ENCODE measurements at places on chromosomes 1 and 21.

- no peak for DNase-seq
These were observed 509 bp downstream of the PIK3R3 start for GRCh38 chr1:46131712-46132528.

DNA sequence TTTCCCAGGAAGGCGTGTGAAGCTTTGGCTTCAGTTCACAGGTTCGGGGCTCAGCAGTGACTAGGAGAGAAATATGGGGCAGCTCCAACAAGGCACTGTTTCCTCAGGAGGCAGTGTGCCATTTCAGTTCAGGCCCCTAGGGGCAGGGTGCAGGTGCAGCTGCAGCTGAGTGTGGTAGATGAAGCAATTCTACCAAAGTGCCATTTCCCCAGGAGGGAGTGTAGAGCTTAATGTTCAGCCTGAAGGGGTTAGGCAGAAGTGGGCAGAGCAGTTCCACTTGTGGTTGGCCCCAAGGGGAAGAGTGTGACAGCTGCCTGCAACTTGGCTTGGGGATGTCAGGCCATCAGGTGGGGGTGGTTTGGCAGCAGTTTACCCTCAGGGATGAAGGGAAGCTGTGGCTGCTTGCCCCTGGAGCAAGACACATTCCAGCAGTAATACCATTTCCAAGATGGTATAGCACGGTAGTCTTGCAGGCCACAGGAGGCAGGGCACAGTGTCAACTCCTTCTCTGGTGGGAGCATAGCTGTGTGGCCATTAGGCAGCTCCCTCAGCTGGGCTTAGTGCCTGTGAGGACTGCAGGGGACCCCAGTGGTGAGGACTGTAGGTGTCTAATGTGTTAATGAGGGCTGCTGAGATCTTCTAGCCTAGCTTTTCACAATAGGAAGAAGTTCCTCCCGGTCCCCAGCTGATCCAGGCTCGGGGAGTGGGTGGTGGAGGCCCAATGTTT is 34.7 kb downstream of the RGSL1 start:
- peak; percentile 13 for DNase-seq

DNA sequence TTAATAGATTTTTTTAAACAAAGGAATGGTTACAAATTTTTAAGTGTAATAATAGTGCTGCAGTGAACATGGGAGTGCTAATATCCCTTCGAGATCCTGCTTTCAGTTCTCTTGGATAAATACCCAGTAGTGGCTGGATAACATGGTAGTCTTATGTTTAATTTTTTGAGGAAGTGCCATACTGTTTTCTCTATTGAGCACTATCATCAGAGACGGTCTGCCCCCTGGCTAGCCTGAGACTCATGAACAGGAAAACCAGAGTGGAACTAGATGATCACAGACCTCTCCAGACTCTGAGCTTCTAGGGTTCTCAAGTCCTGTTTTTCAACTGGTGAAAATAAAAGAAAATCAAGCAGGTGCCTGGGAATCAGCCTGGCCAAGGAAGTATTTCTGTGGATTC is 97.3 kb upstream of the MARK1 start:
- DNase-seq = no peak

DNA sequence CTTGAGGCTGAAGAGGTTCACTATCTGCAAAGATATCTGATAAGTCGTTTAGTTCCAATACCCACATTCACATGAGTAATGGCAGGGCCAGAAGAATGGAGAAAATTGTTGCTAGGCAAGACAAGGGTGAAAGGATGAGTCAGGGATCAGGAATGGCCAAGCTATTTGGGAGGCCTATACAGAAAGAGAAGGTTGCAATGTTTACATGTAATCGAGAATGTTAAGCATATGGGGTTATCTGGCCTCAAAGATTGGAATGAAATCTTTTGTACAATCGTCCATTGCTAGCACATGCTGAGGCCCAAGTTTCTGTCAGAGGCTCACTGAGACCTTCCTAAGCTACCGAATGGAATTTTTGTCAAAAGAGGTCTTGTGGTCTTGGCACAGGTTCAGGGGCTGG is 299.9 kb upstream of the PLD5 start:
- no peak for DNase-seq

DNA sequence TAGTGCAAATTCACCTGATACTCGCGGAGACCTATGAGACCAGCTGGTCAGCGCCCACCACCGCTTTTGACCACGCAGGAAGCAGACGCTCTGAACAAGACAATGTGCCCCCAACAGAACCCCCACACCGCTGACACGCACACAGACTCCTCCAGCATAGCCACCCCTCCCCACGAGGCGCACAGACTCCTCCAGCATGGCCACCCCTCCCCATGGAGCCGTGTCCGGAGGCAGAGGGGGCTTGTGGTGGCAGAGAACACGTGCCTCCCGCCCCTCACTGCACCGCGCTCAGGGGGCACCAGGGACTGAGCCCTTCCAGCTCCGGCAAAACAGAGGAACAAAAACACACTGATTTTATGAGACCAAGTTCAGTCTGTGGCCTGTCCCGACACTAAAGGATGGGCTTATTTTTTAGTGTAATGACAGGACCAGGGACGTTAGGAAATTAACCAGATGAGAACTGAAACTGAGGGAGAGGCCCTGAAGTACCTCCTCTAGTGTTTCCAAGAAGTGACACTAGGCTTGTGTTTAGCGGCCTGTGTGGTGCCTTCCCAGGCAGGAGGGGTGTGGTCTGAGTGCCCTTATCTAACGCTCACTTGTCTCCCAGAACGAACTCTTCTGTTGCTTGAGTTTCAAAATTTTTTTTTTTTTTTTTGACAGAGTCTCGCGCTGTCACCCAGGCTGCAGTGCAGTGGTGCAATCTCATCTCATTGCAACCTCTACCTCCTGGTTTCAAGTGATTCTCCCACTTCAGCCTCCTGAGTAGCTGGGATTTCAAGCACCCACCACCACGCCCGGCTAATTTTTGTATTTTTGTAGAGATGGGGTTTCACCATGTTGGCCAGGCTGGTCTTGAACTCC is 10.0 kb upstream of the AGPAT3 start:
- no peak for DNase-seq

DNA sequence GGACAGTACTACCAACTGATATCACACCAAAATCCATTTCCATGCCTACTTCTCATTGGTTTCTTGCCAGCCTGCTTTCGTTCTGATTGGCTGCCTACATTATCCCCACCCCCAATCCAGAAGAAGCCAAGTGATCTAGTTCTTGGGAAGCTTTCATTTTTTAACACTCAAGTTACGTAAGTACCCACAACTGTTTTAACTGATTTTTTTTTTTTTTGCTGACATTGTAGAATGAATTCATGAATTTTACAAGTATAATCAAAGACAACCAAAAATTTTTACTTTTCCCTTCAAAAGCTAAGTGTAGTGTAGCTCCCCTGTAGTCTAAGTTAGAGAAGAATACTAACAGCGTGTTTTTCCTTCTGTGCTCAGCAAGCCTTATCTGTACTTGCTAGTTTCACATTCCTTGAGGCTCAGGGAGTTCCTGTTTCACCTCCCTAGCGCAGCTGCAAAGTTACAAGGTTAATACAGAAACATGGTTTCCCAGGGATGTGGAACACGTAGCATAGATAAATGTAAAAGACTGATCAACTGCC is at the start of gene SLC9C2:
TSS of gene SLC9C2 (minus strand) at position 17 of the 536 bp plus-strand sequence. CDS start 1,296 bp downstream, outside the sequence.
- DNase-seq = no peak

DNA sequence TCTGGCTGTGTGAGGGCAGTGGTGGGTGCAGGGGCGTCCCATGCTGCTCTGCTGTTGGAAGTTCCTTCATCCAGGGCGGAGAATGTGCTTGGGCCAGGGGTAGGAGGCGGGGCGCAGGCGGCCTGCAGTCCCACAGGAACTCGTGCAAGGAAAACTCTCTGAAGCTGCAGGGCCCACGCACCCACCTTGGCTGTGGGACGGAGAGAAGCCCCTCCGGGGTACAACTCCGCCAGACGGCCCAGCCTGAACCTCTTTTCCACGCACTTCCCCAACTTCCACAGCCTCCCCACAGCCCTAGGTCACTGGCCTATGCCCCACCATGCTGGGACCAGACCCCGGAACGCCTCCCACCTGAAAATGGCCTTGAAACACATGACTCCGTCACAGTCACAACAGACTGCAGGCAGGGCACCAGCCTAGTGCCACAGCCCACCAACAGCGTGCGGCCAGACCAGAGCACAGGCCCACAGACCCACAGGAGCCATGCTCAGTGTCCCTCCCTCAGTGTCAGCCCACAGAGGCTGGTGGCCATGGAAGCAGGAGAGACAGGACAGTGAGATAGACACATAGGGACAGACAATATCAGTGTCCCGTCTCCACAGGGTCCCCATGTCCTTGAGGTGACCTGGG is 47.8 kb downstream of the WNT9A start:
- no peak for DNase-seq

DNA sequence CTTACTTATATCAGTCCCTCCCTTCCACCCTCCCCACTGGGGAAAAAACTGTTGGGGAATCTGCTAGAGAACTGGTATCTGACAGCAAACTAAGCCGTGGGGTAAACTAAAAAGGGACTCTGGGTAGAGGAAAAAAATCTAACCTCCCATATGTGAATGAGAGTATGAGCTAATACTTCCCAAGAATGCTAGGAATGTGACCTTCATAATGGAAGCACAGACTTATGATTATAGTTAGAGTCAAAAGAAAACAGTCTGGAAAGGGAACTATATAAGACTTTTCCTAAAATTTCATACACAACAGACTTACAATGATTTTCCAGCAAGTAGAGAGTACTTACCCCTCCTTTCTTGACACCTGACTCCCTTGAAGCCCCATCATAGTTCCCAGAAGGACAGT is 23.0 kb upstream of the RBBP5 start:
- no peak for DNase-seq

GRCh38 chr21:25362375-25363267 is 244.7 kb downstream of the MRPL39 start:
- no peak for DNase-seq

DNA sequence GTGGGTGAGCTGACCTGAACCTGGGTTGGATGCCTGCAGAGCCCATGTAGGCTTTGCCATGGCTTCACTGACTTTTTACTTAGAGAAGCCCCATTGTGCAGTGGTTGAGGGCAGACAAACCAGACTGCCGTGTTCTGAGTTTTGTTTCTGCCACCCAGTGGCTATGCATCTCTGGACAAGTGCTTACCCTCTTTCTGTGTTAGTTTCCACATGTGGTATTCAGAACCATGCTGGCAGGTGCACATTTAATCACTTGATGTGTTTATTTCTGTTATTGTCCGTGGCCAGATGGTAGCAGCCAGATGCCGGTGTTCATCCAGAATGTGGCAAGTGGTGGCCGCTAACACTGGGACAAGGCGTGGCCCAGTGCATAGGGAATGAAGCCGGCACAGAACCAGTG is 10.3 kb upstream of the PTPN7 start:
- DNase-seq = no peak

DNA sequence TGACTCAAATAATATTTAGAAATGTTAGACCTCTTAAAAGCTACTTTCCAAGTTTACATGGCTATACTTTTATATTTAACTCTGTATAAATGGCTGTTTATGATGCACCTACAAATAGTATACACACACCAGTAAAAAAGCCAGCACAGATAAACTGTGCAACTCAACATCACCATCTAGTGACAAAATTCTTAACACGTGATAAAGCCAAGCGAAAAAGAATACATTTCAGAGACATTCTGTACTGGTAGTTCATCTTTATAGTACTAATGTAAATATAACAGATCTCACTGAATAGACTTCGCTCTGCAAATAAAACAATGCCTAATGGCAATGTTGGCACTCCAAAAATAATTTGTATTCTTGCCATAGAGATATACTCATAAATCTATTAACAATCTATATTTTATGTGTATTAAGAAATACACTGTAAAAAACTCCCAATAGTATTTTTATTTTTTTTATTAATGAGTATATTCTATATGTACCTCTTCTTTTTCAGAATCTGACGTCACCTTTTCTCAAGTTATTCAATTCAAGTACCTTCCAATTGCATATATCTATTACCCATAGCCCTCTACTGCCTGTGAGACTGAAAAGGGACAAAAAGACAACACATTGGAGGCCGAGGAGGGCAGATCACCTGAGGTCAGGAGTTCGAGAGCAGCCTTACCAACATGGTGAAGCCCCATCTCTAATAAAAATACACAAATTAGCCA is 100.2 kb downstream of the DPYD start:
- no peak for DNase-seq

- no peak for DNase-seq
These were observed 26.3 kb upstream of the CHODL start for GRCh38 chr21:18218331-18218730.

DNA sequence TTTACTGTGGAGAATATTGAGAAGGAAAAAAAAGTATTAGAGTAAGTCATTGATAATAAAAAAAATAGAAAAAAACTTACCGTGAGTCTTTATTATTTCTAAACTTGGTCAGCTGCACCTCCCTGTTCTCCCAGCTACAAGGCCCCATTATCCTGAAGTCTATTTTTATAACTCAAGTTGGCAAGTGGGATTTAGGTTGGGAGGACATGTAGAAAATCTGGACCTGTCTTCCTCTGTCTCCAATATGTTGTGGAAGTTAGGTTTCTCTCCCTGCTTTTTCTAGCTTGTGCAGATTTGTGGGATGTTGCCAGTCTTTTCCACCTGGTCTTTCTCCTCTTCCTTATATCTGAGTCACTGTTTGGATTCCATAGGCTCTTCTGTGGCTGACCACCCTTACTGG is 361.4 kb downstream of the HLX start:
- DNase-seq = no peak

GRCh38 chr1:12173631-12174121 is 6.9 kb downstream of the TNFRSF1B start:
- DNase-seq = no peak

GRCh38 chr1:17485281-17485680 is 45.8 kb upstream of the RCC2 start:
- DNase-seq = no peak

DNA sequence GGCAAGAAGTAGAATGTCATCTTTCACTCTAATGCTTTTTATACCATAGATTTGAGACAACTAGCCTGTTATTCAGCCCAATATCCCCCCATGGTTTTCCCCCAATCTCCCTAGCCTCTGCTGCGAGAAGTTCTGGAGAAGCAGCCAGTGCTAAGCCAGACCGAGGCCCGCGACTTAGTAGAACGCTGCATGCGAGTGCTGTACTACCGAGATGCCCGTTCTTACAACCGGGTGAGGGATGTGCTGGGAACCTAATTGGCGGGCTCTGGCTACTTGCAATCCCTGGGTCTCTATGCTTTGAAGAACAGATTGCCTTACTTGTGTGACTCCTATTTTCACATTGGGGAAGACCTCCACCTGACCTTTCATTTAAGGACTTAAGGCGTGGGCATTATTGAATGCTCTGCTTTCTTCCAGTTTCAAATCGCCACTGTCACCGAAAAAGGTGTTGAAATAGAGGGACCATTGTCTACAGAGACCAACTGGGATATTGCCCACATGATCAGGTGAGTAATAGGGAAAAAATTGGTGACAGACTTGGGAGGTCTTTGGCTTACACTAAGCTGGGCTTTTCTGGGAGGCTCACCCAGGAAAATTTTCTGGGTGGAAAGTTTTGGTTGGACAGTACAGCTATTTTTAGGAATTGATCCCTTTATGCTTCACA is 1.9 kb downstream of the PSMB4 start:
- no peak for DNase-seq

DNA sequence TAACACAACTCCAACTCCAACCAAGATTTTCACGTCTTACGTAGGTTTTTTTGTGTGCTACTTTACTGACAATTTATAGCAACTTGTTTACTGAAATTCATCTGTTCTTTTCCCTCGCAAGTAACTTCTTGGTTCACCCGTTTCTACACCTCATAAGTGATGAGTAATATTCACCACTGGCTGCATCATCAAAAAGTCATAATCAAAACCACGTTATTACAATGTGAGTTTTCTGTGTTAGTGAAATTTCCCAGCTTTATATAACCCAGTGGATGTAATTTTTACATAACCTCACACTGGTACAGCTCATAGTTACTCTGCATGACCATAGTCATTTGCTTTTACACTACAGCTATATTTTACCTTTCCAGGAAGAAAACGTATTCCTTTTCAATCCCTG is 401.1 kb upstream of the LYPLAL1 start:
- DNase-seq = no peak

All from progenitor cell of endocrine pancreas (in vitro differentiated cells).